Epithelial cell of esophagus (primary cell): ENCODE measurements at places on chromosomes 13 and 19.

DNA sequence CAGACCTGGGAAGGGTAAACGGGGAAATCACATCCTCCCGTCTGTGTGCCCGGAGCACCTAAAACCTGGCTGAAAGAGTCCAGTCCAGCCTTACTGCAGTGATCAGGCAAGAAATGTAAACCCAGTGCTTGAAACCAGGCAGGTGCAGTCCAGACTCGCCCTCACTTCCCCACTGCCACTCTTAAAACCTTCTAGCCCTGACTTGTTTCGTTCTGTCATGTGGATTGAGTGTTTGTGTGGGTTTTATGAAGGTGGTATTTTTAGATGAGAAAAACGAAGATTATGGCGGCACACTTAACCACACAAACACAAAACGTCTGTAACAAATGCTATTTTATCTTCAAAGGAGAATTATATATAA, 839 bp upstream of the CKAP2 start:
- DNase-seq, result peak; percentile 92

DNA sequence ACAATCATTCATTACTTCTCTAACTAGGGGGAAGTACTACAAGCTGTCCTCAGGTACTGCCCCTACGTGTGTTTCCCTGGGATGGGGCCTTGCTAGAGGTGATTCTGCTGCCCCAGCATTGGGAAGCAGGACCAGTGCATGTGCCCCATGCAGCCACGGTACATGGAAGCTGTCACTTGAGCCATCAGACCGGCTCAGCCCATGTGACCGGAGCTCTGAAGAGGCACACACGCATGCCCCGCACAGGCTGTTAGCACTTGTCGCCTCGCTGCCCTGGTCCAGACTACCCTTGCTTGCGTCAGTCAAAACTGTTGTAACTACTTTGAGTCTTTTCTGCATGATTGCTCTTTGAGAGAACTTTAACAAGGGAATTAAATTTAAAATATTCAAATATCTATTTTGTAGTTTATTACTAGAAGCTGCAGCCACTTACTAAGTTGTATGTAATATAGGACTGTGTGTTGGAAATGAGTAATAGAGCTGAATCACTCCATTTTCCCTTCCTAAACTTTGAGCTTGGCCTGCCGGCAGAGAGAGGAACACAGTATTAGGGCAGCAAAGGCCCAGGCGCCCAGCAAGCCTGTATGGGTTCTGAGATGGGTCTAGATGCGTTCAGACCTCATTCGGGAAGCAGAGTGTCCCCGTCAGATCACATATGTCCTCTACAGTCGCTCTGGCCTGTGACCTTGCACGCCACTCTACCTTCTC, 42.2 kb downstream of the DHRS12 start:
- no peak for DNase-seq

DNA sequence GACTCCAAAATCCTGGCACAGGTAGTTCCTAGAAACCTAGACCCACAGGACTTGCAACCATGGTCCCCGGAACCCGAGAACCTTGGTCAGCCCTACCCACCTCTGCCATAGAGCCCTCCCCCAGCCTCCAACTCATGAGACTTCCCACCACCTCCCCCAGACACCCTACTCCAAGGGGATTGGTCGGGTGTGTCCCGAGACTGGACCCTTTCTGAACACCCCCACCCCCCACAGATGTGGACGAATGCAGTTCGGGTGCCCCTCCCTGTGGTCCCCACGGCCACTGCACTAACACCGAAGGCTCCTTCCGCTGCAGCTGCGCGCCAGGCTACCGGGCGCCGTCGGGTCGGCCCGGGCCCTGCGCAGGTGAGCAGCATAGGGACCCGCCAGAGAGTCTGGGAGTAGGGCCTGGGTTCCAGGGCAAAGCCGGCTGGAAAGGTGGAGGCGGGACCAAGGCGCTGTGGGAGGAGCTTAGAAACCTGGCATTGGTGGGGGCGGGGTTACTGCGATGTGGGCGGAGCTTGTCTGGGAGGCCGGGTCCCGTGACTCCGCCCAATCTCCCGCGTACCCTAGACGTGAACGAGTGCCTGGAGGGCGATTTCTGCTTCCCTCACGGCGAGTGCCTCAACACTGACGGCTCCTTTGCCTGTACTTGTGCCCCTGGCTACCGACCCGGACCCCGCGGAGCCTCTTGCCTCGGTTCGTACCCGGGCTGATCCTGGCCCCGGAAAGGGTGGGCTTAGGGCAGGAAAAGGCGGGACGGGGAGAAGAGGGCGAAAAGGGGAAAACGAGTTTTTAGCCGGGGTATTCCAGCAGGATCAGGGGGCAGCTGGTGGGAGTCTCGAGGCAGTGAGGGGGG, 11.9 kb downstream of the LTBP4 start:
- peak; percentile 73 for DNase-seq

DNA sequence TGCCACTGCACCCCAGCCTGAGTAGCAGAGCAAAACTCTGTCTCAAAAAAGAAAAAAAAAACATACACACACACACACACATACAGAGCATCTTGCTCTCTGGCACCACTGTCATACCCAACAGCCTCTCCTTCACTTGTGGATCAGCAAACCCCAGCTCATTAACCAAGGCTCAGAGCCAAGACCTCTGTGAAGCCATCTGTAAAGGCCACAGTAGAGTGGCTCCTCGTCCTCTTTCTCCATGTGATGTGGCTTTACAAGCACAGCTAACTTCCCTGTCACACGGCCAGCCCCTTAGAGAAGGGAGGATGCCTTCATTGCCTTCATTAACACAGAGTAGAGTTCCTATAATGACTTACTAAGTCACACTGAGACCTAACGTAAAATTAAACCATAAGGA, 62.7 kb upstream of the LSM14A start:
- no peak for DNase-seq

DNA sequence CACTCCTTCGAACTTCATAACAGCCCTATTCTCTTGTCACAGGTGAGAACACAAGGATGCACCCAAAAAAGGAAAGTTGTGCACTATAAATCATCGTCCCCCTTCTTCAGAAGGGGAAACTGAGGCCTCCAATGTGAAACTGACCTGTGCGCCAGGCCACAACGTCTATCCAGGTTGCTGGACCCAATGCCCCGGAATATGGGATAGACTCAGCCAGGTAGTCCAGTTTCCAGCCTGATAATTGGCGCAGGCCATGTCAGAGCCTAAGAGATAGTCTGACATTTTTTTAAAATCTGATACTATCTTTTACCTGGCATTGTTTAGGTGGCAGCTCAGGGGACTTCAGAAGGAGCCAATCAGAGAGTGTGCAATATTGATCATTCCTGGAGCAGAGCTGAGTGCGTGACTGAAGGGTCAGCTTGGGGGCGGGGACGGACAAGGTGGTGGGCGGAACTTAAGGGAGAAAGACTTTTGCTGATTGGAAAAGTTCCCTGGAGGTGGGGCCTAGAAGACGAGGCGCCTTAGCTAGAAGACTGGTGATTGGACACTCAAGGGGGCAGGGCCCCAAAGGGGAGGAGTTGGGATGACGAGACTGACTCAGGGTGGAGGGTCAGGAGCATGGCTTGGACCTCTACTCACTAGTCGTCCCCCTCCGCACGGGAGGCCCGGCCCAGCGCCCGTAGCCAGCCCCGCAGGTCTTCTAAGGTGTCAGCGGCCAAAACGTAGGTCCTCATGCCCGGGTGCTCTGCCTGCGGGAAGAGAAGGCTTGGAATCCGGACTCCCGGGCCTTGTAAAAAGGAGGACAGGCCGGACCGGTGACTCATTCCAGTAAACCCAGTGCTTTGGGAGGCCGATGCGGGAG, 8.5 kb downstream of the PLEKHA4 start:
- DNase-seq, result no peak

- DNase-seq, result peak; percentile 35
Measured at GRCh38 chr19:5893907-5894703, 9.5 kb downstream of the NDUFA11 start.

DNA sequence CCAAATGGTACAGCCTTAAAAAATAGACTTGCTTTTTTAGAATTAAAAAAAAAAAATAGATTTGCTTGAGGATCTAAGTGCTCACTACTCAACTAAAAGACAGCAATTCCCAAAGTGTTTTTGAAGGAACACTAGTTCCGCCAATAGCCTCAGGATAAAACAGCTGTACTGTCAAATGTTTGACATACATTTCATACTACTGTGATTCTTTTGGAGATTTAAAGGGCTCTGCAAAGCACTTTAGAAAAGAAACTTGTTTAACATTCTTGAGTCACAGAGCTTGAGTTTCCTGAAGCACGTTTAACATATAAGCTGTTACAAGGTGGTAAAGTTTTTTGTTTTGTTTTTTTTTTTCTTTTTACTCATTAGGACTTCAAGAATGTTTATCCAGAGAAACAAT, 23.1 kb upstream of the KLF5 start:
- no peak for DNase-seq

DNA sequence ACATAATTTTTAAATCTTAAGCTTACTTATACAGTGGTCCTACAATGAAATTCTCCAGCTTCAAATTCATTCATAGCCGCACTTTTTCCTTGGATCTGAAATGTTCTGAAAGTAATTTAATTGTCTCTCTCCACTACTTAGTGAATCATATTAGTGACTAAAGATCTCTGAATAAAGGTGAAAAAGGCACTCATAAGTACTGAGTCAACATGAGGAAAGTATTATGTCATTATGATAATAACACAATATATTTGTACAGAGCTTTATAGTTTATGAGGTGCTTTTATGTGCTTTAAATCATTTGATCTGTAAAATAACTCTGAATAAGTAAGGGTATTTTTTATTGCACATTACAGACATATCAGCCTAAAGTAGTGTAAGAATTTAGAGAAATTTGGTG, 628.2 kb upstream of the SLITRK5 start:
- DNase-seq, result peak; percentile 36

- DNase-seq, result peak; percentile 17
Measured at GRCh38 chr13:96781141-96781540, 213.1 kb downstream of the OXGR1 start.
